GOT3 (cell line): ENCODE measurements at places on chromosomes 2 and 18.

- peak; percentile 1 for DNase-seq
Measured at GRCh38 chr18:3703732-3704176, 253.8 kb downstream of the TGIF1 start.

DNA sequence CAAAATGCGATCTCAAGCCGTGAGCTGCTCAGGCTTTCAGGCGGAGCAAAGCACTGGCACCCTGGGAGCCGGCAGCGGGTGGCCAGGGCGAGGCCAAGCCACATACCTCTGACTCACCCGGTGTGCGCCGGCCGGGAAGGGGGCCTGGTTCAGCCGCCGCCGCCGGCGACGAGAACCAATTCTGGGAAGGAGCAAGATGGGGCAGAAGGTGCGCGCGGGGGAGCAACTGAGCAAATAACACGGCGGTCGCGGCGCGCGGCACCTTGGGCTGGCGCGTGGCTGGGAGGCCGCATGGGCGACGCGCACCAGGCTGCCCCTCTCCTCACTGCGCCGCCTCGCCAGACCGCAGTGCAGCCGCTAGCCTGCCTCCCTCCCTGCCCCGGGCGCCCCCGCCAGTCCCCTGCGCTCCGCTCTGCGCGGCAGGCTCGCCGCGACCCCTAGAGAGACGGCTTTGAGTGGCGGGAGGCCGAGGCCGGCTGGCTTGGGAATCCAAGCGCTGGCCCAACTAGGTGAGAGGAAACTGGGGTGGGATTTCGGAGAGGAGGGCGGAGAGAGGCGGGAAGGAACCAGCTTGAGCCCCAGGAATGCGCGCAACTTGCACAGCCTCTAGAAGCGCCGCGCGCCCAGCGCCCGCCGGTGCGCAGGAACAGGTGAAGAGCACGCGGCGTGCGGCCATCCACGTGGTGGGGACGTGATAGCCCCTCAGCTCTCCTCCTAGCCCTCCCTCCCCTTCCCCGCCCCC lies 3.2 kb downstream of the NRP2 start:
- DNase-seq, result no peak

GRCh38 chr18:12779043-12779442 lies 76.2 kb downstream of the PSMG2 start:
- DNase-seq, result no peak

- no peak for DNase-seq
Measured at GRCh38 chr2:127355407-127356008, 32.3 kb downstream of the MAP3K2 start.

GRCh38 chr18:67300498-67300897 lies 216.0 kb downstream of the DSEL start:
- DNase-seq, result no peak

DNA sequence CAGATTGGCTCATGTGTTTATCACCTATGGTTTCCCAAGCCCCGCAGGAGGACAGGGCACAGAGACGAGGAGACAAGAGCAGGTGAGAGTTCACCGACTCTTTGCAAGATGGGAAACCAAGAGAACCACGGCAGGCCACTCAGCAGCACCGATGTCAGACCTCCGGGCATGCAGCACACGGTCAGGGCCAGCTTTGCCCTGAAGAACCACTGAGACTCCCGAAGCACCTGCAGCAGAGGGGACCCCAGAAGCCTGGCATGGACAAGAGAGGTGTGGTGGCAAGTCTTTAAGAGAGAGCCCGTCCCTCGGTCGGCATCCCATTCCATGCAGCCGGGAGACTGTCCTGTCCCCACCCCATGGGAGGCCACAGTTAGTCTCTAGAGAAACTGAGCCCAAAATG lies 36.6 kb upstream of the TAF1B start:
- DNase-seq, result no peak

GRCh38 chr2:239496700-239497099 lies 95.9 kb upstream of the HDAC4 start:
- DNase-seq, result no peak

DNA sequence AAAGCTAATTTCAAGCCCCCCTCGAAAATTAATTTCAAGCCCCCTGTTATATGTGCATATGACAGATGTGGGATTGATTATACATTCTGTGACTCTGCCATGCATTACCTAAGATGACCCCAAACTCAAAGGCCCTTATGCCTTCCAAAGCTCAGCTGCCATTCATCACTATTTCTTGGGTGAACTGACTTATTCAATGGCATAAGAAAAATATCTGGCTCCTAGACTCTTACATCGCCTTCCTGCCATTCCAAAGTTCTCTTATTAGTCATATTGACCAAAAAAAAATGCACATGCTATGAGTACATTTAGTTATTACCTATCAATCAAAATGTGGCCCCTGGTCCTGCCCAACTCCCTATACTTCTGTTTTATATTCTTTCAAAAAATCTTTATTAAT lies 291.8 kb upstream of the CHAC2 start:
- DNase-seq, result no peak

- DNase-seq, result no peak
Measured at GRCh38 chr18:3498698-3499471, 48.9 kb downstream of the TGIF1 start.

GRCh38 chr2:11993749-11994148 lies 247.3 kb downstream of the LPIN1 start:
- no peak for DNase-seq

DNA sequence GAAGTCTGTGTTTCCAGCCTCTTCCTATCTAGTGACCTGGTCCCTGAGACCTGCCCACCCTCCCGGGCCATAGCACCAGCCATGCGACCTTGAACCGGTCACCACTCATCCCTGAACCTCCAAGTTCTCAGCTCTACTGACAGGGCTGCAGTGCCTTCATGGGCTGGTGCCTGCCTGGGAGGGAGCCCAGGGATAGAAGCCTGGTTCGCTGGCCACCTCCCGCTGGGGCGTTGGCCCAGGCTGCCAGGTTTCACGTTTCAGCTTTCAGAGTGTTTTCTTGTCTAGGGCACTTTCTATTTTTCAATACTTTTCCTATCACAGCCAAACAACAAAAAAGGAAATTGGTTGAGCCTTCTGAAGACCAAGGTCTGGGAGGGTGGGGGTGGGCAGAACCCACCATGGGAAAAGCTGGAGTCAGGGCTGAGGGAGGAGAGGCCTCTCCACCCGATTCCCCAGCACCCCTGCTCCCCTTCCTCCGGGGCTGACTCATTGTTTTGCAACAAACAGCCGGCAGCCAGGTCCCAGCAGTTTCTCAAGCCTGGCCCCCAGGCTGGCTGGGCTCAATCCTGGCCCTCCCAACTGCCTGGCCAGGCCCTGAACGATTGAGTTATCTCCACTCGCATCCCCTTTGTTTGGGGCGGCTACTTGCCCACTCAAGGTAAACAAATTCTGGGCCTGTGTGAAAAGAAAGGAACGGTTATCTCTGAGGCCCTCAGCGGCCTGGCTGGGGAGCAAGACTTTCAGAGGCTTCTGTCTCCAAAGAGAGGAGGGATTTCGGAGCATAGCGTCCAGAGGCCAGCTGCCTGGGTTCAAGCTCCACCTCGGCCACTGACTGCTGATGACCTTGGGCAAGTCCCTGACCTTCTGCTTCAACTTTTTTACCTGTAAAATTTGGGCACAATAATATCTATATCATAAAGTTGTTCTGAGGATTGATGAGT lies 47.5 kb downstream of the ZFP36L2 start:
- DNase-seq, result peak; percentile 42

- DNase-seq, result no peak
Measured at GRCh38 chr2:216770717-216771116, 75.4 kb upstream of the IGFBP5 start.

- DNase-seq, result no peak
Measured at GRCh38 chr2:104901037-104901881, 47.3 kb downstream of the POU3F3 start.

DNA sequence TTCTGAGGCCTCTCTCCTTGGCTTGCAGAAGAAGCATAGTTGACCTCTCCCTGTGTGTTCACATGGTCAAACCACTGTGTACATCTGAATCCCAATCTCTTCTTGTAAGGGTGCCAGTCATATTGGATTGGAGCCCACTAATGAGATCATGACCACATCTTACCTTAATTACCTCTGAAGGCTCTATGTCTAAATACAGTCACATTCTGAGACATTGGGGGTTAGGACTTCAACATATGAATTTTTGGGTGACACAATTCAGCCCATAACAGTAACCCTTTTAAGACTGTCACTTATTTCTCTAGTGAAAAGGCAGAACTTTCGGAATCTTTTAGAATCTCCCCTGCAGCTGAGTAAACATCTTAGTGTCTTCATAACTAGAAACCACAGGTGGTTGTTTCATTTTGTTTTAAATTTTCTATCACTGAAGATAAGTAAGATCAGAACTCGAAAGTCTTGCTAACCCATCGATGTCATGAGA lies 33.3 kb downstream of the BMP10 start:
- no peak for DNase-seq

GRCh38 chr2:153005071-153005730 lies 286.8 kb downstream of the ARL6IP6 start:
- no peak for DNase-seq

DNA sequence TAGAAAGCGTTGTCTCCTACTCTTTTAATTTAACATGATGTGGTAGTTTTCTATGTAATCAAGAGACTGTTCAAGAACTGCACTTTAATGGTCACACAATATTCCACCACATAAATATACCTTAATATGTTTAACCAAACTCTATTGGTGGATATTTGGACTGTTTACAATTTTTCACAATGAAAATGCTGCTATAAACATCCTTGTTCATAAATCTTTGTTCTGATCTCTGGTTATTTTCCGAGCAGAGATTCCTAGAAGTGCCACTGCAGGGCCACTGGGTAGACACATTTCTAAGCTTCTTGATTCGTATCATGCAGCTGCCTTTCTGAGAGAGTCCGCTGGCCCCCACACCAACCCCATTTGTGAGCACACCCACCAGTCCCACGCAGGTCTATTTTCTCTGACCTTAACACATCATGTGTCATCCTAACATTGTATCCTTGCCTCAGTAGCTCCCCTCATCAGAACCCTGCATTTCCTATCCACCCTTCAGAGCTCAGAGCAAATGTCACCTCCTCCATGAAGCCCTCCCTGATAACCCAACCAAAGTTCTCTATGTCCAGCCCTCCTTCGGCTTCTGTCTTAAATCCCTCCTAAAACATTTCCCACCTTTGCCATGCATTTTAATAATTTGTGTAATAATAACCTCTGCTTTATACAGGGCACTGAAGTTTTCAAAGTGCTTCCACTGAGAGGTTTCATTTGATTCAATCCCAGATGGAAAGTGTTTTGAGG lies 26.6 kb downstream of the KCNK3 start:
- DNase-seq, result no peak

GRCh38 chr2:17136877-17137276 lies 381.4 kb downstream of the RAD51AP2 start:
- DNase-seq, result no peak

GRCh38 chr2:165876712-165877111 lies 76.9 kb downstream of the TTC21B start:
- no peak for DNase-seq

- no peak for DNase-seq
Measured at GRCh38 chr18:23837591-23837990, 148.3 kb downstream of the LAMA3 start.

- DNase-seq, result no peak
Measured at GRCh38 chr2:215619989-215620388, 184.1 kb upstream of the FN1 start.

DNA sequence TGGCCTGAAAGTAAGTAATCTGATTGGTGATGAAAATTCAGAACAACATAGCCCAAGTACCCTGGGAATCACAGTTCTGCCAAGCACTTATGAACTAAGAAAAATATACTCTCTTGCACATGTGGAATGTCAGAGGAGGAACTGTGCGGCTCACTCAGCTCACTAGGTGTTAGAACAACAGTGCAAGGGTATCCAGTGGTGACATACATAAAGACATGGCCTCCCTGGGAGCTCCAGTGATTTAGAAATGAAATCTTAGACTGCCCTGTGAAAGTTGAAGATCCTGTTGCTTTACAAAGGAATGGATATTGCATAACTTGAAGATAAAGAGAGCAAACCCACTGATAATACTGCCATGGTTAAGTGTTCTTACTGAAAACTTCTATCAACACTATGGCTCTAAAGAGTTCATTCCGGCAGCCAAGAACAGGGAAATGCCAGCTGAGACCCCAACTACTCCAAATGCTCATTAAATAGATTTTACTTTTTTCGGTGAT lies 246.2 kb downstream of the ARHGAP15 start:
- DNase-seq, result no peak

DNA sequence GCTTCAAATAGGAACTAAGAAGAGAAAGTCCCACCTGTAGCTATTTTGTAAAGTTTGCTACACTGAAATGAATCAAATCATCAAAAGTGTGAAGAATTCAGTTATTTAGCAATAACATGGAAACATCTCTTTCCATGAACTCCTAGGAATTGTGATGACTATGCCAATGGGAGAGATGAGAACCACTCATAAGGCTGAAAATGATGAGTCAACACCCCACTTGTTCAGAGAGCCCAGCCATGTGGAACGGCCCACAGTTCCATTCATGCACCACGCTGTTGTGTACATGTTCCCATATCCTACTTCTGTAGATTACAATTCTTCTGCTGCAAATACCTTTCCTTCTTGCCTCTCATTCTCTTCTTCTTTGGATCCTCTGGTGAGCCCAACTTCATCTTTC lies 645.5 kb upstream of the ID2 start:
- no peak for DNase-seq

- DNase-seq, result no peak
Measured at GRCh38 chr2:46831869-46832265, 83.7 kb downstream of the MCFD2 start.

GRCh38 chr2:20916604-20917286 lies 93.8 kb upstream of the LDAH start:
- no peak for DNase-seq

- DNase-seq, result no peak
Measured at GRCh38 chr2:415986-416610, 128.2 kb upstream of the ALKAL2 start.

DNA sequence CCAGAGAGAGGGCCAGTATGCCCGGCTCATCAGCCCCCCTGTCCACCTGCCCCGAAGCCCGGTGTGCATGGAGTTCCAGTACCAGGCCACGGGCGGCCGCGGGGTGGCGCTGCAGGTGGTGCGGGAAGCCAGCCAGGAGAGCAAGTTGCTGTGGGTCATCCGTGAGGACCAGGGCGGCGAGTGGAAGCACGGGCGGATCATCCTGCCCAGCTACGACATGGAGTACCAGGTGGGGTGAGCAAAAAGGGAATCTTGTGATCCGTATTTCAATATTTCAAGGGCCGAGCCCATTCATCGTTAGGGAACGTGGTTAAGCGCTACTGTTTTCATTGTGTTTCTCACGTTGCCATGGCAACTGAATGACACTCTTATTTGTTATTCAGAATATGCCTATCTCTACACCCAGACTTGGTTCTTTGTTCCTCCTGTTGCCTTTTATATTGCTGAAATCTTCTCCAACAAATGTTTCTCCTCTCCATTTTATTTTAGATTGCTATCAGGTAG lies 81.5 kb downstream of the NRP2 start:
- DNase-seq, result no peak

GRCh38 chr18:10687161-10687925 lies 161.5 kb downstream of the NAPG start:
- no peak for DNase-seq

GRCh38 chr2:182043861-182044260 lies 58.2 kb downstream of the PPP1R1C start:
- DNase-seq, result no peak

- DNase-seq, result no peak
Measured at GRCh38 chr2:9445089-9445488, 21.6 kb downstream of the CPSF3 start.

- DNase-seq, result no peak
Measured at GRCh38 chr2:98419544-98419943, 25.1 kb upstream of the INPP4A start.
